ENCODE measurements at places on chromosomes 12 and 14.

DNA sequence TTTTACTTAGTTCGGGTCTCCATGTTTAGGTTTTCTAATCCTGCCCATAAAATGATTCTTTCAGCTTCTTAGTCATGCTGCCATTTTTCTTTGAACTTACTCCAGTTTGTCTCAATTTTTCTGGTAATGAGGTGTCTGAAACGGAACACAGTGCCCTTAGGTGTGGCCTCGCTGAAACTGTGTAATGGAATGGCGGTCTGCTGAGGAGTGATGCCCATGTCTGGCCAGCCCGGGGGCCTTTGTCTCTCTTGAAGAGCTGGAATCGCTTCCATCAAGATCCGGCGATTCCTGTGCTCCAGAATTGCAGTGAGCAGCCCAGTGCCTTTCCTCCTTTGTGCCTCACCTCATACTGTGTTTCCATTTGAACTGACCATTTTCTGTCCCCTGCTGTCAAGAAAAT is 112.5 kb downstream of the FBXL14 start:
- DNase-seq, result no peak

DNA sequence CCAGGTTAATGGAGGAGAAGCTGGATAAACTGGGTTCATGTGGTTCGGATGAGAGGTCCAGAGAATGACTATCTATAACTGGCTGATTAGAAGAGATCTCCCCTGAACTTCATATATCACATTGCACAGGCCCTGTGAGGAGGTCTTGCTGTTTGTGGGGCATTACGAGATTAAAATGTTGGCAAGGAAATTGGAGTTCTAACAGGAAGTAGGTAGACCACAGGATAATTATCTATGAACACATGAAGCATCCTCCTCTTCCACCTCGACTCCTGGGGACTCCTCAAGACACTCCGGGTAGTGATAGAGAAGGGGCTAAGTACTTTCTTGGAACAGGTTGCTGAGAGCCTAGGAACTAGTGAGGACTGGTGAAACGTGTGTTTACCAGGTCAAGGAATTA is 418.8 kb downstream of the KCNH5 start:
- DNase-seq, result no peak

DNA sequence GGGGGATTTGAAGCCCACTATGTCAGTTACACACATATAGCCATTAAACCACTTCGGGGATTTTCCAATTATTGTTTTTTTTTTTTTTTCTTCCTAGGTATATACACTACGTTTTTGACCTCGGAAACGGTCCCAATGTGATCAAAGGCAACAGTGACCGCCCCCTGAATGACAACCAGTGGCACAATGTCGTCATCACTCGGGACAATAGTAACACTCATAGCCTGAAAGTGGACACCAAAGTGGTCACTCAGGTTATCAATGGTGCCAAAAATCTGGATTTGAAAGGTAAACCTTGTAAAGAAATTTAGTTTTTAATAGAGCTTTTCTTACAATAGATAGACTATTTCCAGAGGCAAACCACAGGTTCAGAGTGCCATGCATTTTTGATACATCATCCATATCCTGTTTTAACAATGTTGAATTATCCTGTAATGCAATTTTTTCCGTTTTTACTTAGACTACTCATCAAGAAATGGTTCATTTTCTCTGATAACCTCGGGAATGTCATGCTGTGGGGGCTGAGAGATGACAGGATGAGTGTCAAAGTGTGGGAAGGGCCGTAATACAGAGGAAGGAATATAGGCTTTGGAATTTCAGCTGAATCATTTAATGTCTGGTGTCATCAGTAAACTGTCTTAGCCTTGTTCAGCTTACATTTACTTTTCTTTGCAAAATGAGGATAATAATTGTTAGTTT is 797.1 kb downstream of the NRXN3 start:
- no peak for DNase-seq

GRCh38 chr12:12098691-12099015 is 27.9 kb downstream of the BCL2L14 start:
- DNase-seq, result no peak

DNA sequence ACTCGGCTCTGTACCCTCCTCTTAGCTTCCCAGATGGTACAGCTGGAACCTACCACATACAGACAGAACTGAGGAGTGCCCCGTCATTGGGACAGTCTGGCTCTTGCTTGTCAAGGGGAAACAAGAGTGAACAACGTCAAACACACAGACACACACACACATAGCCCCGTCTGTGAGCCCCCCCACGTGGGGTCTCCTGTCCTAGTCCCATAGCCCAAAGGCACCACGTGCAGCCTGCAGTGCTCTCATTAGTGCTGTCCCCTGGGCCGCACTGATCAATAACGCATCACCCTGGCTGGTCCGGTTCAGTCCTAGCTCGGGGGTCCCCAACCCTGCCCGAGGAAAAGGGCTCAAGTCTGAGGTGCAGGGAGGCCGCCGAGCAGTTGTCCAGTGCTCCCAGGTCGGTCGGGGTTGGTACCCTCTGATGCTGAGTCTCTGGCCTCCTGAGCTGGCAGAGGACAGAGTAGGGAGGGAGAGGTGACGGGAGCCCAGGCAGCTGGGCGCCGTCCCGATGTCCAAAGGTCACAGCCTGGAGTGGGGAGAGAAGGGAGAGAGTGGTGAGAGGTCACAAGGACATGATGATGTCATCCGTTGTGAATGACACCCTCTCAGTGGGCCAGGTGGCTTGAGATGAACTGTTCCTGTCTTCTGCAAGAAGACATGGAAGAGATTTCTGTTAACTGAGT is 105.4 kb upstream of the NOS1 start:
- DNase-seq, result no peak

DNA sequence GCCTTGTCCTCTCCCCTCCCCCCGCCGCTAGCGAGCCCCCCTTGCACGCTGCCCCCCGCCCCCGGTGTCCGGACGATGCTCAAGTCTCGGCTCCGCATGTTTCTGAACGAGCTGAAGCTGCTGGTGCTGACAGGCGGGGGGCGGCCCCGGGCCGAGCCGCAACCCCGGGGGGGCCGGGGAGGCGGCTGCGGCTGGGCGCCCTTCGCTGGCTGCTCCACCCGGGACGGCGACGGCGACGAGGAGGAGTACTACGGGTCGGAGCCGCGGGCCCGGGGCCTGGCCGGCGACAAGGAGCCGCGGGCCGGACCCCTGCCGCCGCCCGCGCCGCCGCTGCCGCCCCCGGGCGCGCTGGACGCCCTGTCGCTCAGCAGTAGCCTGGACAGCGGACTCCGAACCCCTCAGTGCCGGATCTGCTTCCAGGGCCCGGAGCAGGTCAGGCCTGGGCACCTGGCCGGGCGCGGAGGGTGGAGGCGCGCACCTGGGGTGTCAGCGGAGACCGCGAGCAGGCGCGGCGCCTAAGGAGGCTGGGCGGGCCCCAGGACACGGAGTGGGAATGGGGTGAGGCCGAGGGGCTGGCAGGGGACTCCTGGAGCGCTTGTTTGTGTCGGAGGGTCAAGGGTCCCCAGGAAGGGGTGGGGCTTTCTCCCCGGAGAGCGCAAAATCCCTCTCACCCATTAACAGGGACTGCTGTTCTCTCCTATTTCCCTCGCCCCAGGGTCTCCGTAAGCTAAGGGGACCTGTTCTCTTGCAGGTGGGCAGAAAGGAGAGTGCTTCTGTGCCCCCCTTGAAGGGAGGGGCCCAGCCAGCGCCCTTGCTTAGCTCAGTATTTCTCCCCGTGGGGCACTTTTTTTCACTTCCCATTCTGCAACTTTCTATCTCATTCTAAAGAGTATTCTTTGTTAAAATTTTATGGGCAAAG is 810 bp downstream of the MARCHF9 start:
- DNase-seq, result peak; percentile 68

- DNase-seq, result no peak
Observed at GRCh38 chr12:51171884-51172514, 936 bp downstream of the TFCP2 start.

- DNase-seq, result no peak
Observed at GRCh38 chr12:63841571-63841970, 2.9 kb upstream of the SRGAP1 start.
